ENCODE measurements at places on chromosomes 3 and 15.

GRCh38 chr3:187974871-187975271, 179.1 kb upstream of the LPP start:
- DNase-seq, result no peak

GRCh38 chr15:81229586-81229985, 32.9 kb downstream of the IL16 start:
- DNase-seq, result no peak

DNA sequence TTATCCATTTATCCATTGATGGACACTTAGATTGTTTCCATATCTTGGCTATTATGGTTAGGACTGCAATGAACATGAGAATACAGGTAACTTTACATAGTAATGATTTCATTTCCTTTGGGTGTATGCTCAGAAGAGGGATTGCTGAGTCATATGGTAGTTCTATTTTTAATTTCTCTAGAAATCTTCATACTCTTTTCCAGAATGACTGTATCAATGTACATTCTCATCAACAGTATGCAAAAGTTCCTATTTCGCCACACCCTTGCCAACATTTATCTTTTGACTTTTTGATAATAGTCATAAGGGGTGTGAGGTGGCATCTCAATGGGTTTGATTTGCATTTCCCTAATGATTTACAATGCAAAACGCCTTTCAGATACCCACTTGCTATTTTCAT, 6.2 kb upstream of the NIPA1 start:
- DNase-seq, result no peak

GRCh38 chr3:22121068-22121701, 370.2 kb upstream of the ZNF385D start:
- DNase-seq, result no peak

DNA sequence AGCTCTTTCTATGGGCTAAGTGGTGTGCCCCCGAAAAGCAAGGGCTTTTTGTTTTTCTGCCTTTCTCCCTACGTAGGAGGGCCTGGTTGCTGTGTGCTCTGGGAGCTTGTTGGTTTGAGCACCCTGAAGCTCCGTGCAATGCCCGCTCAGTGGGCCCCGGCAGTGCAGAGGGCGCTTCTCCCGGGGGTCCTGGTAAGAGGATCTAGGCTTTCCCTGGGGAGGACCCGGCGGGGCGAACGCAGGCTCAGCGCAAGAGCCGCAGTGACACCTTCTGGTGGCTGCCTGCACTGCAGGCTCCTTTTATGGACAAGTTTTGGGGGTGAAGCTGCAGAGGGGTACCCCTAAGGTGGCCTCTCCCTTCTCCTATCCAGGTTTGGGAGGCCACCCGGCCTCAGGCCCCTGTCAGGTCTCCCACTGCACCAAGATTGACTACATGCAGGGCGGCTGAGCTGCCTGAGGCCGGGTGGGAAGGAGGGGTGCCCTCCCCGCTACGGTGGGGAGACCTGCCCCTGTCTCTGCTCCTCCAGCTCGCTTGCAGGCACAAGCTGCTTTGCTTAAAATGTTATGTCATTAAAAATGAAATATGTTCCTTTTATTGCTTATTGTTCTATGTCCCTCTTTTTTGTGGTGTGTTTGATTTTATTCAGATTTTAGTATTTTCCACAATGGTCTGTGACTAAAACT, 387.9 kb downstream of the GABRG3 start:
- DNase-seq, result no peak

DNA sequence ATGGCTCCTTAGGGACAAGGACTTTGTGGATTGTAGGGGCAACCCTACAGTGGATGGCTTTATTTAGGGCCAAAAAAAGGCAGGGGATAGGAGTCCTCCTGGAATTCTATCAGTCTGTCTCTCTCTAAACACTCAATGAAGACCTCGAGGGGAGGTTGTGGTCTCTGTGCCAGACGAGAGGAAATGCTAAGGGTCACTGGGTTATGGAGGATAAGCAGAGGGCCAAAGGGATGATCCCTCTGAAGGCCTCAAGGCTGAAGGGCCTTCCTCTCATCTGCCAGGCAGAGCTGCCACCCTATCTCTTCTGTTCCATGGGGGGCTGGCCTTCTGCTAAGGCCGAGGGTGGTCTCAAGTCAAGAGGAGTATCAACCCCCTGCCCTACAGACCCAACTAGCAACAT, 27.0 kb downstream of the PLXNB1 start:
- no peak for DNase-seq

DNA sequence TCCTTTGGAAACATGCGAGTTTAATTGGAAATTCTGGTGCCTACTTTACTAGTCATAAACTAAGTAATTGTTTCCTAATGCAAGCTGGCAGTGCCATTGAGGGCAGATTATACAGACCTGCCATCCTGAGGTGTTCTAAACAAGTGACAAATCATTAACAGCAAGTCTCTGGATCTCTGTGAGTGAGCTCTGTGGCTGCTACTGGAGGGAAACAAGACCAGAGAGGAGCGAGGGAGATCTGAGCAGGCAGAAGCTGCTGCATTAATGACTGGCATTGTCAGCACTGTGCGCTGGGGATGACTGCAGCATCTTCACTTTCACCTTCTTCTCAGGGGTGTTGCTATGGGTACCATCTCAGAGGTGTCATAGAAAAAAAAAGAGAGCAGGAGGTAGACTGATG, 308.4 kb upstream of the DPH6 start:
- DNase-seq, result no peak

GRCh38 chr15:100001405-100001804, 268.2 kb upstream of the LYSMD4 start:
- no peak for DNase-seq

DNA sequence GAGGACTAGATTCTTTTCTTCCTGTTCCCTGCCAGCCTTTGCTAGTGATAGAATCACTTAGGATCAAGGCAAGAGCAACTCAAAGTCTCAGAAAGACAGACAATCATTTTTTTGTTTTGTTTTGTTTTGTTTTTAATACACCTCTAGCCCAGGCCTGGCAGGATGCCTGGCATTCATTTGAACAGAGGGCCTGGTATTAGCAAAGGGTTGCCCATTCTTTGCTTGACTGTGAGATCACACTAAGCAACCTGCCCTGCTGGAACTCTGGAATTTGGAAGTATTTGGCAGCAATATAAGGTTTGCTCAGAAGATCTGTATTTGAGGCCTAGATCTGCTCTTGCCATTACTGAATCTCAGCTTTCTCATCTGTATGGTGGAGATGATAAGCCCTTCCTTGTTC, 21.8 kb upstream of the ATP13A5 start:
- DNase-seq, result no peak

- DNase-seq, result no peak
Observed at GRCh38 chr3:64505419-64505818, 182.4 kb downstream of the ADAMTS9 start.

DNA sequence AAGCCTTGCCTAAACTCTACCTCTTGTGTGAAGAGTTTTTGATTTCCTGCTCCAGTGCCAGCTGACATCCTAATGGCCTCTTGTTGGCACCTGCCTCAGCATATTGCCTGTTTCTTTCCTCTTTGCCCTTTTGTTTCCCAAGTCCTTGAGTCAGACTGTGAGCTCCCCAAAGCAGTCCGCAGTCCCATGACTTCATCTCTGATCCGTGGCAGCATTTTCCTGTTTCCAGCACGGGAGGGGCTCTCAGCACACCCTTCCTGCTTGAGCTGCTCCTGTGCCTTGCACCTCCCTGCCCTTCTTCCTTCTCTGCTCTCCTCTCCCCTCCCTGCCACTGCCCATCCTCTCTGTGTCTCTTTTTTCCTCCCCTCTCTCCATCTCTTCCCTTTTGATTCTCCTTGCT, 179.6 kb downstream of the EPHB1 start:
- no peak for DNase-seq

DNA sequence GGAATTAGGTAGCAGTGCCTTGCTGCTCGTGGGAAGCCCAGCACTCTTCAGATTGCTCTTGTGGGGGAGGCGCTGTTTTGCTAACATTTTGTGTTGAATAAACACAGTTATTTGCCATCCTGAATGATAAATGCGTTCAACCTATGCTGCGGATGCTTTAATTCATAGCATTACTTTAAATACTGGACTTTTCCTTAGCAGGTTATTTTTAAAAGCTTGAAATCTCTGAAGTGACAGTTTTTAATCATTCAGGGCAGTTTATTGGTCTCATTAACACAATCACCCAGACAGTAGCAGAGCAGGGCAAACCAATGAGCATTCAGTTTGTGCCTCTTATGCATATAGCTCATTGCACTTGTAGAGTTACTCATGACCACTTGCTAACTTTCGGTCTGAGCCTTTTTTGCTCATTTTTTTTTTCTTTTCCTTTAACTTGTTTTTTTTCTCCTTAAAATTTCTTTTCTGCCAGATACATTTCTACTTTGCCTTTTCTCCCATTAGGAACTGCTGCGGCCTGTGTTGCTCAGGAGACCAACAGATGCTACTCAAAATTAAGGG, 5.2 kb downstream of the CACNA2D3 start:
- DNase-seq, result no peak

DNA sequence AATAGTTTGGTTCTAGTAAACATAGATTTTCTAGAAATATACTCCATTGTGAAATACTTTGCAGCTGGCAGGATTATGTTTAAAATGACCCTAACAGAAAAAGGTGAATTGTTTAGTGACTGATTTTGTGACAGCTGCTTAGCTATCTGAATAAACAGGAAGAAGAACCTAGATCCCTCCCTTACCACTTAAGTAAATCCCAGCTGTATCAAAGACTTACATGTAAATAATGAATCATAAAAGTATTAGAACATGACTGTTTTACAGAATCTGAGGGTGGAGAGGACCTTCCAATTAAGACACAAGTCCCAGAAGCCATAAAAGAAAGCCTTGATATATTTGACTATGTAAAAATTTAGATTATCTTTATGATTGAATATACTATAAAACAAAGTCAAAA, 15.9 kb downstream of the SLC49A4 start:
- peak; percentile 10 for DNase-seq

GRCh38 chr3:37863949-37864822, 2.5 kb downstream of the CTDSPL start:
- no peak for DNase-seq

DNA sequence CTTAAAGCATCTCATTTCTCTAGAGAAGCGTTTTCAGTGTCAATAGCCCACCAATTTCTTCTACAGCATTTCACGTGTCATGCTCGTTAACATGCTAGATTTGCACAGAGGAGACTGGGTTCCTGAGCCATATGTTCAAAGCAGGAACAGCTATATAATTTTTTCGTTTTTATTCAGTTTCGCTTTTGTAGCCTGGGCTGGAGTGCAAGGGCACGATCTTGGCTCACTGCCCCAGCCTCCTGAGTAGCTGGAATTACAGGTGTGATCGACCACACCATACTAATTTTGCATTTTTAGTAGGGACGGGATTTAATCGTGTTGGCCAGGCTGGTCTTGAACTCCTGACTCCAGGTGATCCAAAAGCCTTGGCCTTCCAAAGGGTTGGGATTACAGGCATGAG, 6.6 kb upstream of the SLMAP start:
- no peak for DNase-seq

GRCh38 chr3:194573680-194574437, 59.4 kb downstream of the TMEM44 start:
- peak; percentile 67 for DNase-seq
